ENCODE measurements at places on chromosomes 1 and 21.

GRCh38 chr1:202306535-202307345 lies 35.0 kb downstream of the UBE2T start:
- DNase-seq: no peak

DNA sequence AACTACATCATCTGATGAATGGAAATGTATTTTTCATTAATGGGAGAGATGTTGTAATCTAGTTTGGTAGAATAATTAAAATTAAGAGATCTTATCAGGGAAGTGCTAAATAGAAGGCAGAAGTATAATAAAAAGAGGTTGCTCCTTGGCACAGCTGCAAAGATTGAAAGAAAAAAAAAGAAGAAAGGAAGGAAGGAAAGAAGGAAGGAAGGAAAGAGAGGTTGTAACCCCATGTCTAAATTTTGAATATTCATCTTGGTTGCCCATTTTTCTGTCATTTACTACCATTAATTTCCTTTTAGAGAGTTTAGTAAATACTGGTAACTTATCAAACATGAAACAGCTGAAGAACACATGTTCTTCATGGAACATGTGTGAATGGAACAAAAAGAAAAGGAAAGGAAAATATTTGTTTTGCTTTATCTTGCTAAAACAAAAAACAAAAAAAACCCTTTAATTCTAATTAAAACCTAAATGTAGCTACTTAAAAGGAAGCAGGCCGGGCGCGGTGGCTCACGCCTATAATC lies 10.5 kb upstream of the MDM4 start:
- no peak for DNase-seq

DNA sequence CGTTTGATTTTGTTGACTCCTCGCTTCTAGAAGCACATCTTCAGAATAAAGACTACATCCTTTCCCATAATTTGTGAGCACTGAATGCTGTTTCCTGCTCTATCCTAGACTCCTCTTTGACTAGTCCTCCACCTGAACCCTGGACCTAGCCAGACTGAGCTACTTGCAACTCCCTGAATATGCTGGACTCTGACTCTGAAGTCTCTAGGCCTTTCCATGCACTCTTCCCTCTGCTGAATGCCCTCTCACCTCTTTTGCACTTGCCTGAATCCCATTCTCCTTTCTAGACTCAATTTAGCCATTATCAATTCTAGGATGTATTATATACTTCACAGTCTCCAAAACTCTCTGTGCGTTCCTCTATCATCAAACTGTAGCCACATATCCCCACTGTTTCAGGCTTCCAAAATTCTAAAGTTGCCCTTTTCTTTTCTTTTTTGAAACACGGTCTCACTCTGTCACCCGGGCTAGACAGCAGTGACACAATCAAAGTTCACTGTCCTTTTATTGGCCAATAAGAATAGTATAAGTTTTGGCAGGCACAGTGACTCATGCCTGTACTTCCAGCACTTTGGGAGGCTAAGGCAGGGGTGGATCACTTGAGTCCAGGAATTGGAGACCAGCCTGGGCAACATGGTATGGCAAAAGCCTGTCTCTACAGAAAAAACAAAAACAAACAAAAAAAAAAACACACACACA lies 127.0 kb downstream of the LTN1 start:
- no peak for DNase-seq

DNA sequence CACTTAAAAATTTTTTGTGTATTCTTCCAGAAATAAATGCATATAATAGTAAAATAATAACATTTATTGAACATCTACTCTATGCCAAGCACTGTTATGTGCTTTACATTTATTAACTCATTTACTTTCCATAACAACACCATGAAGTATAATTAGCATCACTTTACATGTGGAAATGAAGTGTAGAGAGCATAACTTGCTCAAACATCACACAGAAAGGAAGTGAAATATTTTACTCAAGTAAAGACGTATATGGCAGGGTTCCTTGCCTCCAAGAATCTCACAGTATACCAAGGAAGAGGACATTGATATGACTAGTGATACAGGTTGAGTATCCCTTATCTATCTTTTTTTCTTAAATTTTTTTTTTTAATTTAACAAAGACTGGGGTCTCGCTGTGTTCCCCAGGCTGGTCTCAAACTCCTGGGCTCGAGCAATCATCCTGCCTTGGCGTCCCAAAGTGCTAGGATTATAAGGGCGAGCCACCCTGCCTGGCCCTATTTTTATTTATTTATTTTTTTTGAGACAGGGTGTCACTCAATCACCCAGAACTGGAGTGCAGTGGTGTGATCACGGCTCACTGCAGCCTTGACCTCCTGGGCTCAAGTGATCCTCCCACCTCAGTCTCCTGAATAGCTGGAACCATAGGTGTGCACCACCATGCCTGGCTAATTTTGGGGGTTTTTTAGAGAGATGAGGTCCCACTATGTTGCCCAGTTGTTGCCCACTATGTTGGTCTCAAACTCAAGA lies 7.7 kb upstream of the CLIC4 start:
- DNase-seq: no peak

- no peak for DNase-seq
Measured at GRCh38 chr1:33876970-33877650, 13.2 kb downstream of the HMGB4 start.

- DNase-seq: peak; percentile 43
Measured at GRCh38 chr1:75632350-75632949, 21.5 kb upstream of the SLC44A5 start.

DNA sequence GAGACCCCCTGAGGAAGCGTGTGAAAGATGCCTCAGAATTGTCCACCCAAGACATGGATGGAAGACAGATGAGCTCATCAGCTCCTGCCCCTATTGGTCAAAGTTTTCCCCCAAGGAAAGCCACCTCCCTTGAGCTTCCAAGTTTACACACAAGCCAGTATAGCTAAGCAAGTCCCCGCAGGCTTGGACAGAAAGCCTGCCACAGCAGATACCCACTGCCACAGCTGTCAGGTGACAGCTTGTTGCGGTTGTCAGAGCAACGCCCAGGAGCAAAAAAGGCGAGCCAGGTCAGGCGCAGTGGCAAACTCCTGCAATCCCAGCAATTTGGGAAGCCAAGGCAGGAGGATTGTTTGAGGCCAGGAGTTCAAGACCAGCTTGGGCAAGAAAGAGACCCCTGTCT lies 60.9 kb upstream of the IFNAR2 start:
- DNase-seq: peak; percentile 93

GRCh38 chr1:173405834-173406233 lies 71.3 kb upstream of the PRDX6 start:
- no peak for DNase-seq

DNA sequence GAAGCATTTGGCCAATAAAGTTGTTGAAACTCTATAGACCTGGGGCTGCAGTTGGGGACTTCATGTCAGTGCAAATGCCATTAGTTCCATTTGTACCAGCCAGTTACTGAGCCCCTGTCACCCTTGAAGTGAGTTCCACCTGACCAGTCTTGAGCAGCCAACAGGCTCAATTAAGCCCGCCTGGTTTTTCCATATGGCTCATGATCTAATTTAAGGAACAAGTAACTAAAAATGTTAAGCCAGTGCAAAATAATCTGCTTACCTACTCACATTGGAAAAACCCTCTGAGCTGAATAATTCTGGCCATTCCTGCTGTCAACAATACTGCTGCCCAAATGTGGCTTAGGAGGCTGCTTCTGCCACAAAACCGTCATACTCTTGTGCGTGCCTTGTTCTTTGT lies 21.6 kb downstream of the NSUN4 start:
- no peak for DNase-seq

GRCh38 chr1:10564063-10564462 lies 89.3 kb downstream of the PEX14 start:
- DNase-seq: peak; percentile 24

DNA sequence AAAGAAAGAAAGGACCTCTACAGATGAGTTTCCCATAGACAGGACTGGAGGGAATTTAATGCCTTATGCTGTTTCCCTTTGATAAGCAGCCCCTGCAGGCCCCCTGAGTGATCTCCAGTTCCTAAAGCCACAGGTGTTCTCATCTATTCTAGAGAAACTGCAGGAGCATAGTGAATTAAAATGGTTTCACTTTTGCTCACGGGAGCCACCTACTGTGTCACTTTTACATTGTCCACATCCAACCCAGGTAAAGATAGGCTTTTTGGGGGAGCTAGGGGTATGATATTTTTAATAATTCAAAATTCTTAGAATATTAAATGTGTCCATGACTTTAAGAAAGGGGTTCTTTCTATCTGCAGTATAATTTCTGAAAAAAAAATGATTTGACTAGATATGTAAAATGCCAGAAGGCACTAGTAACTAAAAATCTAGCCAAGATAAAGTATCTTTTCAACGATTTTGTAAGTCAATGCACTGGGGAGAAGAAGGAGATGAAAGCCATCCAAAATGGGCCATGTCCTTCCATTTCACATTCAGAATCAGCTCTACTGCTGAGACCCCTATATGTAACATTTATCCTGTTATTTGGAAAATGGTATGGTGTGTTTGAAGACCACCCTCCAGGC lies 267.3 kb upstream of the DUSP10 start:
- peak; percentile 6 for DNase-seq

- no peak for DNase-seq
Measured at GRCh38 chr1:90959352-90960206, 62.3 kb downstream of the ZNF644 start.

DNA sequence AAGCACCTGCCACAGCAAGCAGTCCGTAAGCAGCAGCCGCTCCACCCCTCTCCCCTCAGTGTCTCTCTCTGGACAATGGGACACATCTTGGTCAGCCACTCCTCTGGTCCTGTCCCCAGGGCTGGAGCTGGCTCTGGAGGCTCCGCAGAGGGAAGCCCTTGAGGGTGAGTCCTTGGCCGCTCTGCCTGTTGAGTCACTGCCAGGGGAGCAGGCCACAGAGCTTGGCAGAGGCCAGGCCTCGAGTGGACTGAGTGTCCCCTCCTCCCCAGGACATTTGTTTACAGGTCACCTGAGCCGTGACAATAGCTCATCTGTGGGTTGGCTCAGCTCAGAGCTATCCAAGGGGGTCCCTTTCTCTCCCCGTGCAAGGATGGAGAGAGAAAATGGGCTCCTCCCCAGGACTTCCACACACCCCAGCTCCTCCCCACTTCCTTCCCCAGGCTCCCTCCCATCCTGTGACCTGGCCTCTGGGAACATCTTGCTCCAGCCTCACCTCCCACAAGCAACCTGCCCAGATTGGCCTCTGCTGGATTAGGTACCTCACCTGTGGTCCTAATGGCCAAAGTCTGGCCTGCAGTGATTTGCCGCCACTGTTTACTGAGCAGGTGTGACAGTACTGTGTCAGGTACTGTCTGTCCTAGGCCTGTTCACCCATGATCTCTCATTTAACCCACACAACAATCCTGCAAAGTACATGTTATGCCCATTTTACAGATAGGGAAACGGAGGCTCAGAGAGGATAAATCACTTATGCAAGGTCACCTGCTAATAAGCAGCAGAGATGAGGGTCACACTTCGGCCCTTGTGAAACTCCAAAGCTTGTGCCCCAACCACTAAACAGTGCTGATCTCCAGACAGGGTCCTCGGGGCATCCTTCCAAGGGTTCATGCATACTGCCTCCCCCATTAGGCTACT lies 4.8 kb downstream of the FAM131C start:
- DNase-seq: no peak

DNA sequence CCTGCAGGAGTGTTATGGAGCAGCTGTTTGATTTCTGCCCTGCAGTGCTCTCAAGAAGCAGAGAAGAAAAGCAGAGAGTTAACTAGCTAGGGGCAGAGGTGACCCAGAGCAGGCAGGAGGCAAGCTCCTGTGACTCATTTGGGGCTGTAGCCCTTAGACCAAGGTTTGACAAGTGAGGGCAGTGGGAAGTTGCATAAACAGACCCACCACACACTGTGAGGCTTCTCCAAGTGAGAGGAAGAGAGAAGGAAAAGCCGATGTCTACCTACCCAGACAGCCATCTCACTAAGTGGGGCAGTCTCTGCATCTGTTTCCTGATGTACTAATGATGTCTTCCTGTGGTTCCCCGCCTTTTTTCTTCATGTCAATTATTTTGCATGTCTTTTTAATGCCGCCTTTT lies 159.9 kb upstream of the NR5A2 start:
- DNase-seq: no peak

GRCh38 chr1:24713176-24713575 lies 32.1 kb upstream of the CLIC4 start:
- no peak for DNase-seq

GRCh38 chr1:226679853-226680516 lies 59.1 kb downstream of the ITPKB start:
- no peak for DNase-seq

DNA sequence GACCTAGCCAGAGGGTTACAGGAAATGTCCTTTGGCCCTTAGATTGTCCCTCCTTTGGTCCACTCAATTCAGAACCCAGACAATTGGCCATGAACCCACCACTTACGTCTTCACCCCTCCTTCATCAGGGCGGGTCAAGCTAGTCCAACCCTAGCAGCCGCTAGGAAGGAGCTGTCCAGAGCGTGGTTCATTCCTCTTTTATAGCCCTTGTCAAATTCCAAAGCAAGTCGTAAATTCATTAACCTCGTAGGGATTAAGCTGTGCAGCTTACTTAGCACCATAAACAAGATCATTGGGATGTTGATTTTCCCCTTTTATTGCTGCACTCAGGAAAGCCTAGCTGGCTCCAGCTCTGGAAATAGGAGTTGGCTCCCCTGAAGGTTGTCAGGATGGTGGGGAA lies 90.1 kb downstream of the TMEM53 start:
- no peak for DNase-seq

DNA sequence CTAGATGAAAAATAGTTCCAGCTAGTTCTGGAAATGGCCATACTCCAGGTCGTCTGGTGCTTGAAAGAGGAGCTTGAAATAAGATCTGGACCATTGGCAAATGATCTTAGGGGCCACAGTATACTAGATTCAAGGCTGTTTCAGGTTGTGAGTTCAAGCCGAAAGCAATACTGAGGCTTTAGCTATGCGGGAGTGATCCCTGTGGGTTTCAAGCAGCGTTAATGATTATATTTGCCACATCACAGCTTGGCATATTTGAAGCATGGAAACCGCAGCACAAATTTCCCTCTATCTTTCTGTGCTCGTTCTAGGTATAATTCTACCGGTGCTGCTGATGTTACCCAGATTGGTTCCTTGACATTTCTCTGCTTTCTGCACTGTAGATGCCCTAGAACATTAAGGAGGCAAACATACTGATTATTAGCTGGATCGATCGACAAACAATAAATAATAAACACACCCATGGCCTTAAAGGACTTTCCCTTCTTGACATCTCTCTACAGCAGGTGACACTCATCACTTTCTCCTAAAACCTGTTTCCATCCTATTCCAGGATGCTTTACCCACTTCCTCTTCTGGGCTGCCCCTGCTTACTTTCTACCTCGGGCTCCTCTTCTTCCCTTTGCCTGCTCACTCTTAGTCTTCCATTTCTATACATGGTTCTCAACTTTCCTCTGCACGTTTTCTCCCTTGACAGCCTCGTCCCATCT lies 40.6 kb upstream of the LYST start:
- no peak for DNase-seq

DNA sequence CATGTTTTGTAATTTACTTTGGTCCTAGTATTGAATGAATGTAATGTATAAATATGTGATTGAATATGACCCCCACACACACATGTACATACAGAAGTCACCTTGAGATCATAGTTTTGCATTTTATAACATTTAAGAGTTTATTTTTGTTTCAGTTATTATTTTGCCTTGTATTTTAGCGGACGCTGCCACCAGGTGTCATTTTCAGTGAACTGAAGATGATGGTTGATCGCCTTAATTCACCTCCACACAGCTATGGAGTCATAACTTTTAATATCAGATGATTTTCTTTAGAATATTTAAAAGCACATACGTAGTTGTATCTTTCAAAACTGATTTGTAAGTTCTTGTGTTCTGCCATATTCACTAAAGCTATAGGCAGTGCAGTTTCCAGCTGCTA lies 130.4 kb downstream of the DYRK1A start:
- DNase-seq: no peak

GRCh38 chr1:92538413-92539061 lies 51.8 kb upstream of the GFI1 start:
- no peak for DNase-seq

GRCh38 chr1:204456826-204457442 lies 37.7 kb downstream of the PIK3C2B start:
- no peak for DNase-seq

Measured in NCI-H2171 treated with DMSO at 0.1 percent for 48 hours (cell line).